Pons (tissue), 1 donor: ENCODE measurements at places on chromosomes 16 and 17.
A peak's percentile ranks its signal among the peaks of the same experiment; 100 is the strongest.

DNA sequence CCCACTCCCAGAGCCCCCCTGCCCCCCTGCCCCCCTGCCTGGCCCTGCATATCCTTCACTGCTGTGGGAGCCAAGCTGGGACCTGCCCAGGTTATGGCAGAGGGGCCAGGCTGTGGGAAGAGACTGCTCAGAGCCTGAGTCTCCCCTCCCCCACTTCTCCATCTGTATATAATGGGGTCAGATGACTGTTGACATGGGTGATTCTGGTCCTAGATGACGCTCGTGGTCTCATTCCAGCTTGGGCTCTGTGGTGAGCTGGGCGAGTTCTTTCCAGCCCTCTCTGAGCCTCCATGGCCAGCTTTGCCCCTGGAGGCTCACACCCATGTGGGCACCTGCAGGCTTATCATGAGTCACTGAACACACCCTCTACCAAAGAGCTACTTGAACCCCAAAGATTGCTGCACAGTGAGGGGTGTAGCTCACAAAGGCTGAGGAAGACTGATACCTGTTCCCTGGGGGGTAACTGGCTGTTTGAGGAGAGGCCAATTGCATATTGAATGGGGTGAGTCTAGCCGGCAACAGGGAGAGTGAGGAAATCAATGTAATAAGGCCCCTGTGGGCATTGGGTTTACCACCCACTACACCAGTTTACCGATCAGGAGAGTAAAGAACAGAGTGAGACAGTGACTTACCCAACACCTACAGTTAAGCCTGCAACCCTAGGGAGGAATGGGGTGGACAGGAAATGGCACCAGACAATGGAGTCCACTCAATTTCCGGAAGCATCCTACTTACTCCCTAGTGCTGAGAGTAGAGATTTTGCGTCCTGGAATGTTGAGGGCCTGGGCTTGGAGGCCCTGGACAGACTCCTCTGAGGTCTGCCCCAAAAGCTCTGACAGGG, 4.2 kb upstream of the SREBF1 start:
- DNase-seq: peak; percentile 86

DNA sequence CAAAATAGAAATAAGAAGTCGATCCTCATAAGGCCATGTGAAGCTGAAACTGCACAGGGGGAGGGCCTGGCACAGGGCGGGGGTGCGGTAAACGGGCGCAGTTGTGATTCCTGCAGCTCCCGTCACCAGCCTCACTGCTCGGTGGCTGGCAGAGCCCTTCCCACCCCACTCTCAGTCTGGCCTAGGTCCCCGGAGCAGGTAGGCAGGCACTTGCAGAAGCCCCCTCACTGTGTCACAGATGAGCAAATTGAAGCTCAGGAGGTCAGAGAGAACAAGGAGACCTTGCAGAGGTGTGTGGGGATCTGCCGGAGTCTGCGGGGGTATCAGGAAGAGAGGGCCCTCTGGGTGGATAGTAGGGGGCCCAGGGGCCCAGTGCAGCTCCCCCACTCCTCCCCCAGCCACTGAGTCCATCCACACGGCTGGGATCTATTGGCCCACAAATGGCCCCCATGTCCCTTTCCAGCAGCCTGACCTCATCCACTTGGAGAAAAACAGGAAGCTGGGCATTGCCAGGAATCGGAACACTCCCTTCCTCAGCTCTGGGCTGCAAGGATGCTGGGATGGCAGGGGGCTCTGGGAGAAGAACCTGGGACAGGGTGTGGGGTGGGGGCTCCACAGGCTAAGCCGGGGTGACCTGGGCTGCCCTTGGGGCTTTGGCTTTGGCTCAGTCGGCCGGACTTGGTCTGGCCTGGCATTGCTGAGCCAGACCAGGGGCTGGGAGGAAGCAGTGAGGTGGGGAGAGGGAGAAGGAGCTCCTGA, 21.4 kb upstream of the MAP3K14 start:
- no peak for DNase-seq

- peak; percentile 75 for DNase-seq
Observed at GRCh38 chr17:80718428-80718827, 173.8 kb downstream of the RPTOR start.

DNA sequence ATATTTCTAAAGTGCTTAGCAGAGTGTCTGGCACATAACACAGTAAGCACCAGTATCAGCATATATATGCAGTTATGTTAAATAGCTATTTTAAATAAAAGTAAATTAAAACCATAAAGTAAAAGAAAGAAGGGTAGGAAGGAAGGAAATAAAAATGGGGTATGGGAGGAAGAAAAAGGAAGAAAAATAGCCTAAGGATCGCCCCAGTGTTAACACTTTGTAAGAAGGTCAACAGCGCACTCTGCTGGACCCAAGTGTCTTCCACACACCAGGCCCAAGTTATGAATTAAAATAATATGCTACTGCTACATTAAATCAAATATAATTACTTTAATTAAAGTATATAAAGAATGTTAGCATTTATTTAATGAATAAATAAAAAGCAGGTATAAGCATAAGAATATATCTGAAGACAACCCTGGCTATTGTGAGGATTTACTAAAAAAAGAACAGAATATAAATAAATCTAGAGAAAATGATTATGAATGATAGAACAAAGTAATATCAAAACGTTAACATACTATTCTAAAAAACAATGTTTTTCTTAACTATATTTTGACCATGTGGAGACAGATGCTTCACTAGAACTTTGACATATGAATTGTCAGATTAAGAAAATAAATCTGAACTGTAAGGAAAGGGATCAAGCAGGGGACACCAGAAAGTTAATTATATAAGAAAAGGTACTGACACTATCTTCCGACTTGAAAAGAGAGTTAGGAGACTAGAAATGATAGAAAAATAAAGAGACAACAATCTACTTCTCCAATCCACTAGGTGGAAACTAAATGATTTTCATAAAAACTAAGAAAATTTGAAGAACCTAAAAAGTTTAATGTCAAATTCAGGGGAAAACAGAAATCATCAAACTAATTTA, 25.9 kb downstream of the BRIP1 start:
- peak; percentile 45 for DNase-seq

DNA sequence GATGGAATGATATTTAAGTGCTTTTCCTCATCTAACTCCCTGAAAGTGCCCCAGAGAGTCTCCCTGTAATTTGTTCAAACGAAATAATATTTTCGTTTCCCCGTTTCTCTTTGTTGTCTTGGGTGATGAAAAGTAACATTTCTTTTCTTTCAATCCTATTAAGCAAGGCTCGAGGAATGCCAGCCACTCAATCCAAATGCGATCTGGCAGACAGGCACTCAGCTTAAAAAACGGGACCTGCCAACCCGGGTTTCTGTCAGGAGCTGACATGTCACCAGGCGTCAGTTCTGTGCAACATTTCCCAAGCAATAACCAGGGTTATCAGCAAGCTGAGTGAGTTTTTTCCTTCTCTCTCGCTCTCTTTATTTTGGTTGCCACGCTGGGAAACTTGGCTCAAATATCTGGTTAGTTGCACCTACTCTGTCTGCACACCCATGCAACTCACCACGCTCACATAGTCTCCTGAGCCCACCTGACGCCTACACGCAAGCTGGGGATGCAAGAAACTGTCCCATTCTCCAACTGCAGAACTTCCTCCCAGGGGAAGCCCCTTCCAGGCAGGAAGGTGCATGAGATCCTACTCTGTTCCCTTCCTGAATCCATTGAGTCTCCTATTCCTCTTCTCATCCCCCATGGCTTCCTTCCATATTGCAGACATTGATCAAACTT, 208.2 kb downstream of the C16orf78 start:
- DNase-seq: no peak
